ENCODE measurements at places on chromosomes 3 and 15.

DNA sequence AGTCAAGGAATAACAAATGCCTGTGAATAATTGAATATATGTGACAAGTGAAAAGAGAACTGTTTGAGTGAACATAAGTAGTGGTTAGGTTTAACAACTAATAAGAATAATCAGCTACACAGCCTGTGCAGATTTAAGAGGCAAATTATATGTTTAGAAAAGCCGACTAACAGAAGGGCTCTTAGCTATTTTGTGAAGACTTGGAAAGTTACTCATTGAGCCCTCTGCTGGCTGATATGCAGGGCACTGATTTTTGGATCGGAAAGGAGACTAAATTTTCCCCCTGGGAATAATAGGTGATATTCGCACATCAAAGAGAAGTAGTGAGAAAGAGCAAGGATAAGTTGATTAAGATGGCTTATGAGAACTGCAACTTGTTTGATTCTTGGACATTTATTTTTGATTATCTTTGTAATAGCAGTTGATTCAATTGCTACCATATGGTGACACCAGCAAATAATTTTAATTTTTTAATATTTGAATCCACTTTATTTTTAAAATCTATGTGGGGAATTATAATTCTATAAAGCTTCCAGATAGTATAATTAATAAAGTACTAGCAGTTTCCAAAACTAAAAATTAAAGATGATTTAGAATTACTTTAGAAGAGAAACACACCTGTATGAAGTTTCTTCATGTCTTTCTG, 156.2 kb downstream of the NLGN1 start:
- DNase-seq: no peak

DNA sequence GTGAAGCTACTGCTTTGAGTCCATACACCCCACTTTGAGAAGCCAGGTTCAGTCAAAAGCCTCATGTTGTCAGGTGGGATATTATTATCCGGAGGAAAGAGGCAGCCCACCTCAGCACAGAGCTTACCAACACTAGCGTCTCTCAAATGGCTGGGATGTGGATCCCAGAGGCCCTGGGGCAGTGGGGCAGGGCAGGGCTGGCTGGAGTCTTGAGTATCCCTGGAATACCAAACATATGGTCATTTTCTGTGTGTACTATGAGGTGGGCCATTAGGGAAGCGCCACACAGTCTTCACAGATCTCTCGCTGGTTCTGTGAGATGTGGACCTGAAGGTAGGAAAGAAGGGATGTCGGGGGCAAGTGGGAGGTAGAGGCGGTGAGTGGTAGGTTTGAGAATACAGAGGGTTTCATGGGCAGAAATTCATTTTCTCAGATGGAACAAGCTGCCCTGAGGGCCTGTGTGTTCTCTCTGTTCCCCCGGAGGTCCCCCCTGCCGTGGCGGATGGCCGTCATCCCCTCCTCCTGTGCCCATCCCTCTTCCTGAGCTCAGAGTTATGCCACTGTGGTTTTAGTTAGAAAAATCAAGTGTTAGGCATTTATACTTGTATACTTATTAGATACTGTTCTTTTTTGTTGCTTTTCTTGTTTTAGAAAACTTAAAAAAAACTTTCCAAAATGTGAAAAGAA, 66.4 kb downstream of the USP13 start:
- no peak for DNase-seq

DNA sequence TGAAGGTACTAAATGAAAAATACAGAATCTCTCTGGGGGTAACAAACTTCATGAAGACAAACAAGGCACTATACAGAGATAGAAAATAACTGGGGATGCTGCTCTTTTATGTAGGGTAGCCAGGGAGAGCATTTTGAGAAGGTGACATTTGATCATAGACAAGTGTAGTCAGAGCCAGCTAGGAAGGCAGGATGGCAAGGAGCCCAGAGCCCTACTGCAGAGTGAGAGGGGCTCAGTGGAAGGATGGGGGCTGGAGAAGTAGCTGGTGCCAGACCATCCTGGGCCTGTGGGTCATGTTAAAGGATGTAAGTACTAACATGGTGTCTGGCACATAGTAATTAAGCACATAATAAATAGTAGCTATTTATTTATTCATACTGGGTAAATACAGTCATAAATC, 133.6 kb downstream of the MEIS2 start:
- DNase-seq: no peak

DNA sequence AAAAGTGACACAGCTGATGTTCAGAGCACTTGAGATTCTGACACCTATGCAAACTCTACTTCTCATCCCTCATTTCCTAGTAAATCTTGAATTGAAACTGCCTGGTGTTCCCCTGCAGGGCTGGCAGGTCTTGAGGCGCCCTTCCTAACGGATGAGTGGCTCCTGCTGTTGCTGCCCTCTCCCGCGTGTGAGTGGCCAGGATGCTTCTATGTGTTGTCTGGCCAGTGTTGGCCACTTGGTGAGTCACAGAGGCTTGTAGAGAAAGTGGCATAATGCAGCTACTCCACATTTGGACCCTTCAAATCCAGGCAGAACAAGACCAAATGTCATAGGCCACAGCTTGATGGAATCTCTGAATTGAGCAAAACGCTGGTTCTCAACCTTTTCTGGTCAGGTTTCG, 63.6 kb downstream of the MOBP start:
- no peak for DNase-seq

- no peak for DNase-seq
Observed at GRCh38 chr3:81249540-81250029, 511.9 kb downstream of the GBE1 start.

- DNase-seq: no peak
Observed at GRCh38 chr3:15682561-15683185, 81.1 kb downstream of the BTD start.

- DNase-seq: no peak
Observed at GRCh38 chr3:155352900-155353490, 59.5 kb upstream of the STRIT1 start.

DNA sequence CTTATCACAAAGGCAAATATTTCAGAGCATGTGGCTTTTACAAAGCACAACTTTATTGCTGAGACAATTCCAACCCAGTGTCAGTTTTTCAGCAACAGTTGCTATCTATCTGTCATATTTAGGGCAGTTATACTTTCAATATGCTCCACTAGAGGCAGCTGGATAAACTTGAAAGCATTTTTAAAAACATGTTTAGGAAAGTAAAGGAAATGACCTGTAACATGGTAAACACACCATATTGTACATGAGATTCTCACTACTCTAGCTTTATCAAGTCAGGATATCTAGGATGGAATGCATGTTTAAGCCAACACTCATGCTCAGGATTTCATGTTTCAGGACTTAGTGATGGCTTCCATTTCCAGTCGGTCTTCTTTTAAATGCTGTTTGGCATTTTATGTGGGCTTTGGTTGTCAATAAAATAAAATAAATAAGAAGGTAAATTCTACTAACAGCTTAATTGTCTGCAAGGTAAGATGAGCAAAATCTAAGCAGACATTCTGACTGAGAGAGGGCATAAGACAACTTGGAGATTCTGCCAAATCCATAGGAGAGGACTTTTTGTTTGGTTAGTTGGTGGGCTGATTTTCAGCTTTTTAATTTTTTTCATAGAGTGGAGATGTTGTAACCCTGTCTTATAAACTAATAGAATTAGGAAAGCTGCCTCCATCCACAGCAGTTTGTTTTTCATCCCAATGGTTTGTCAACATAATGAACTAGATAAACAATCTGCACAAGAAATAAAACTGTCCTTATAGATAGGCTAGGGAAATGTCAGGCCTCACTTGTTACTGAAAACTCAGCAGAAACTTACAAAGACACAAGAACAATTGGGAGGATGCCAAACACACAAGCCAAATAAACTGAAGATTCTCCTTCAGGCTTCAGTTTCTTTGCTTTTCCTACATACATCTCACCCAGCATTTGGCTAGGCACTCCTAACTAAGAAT, 63.4 kb upstream of the CPB1 start:
- no peak for DNase-seq
